ENCODE measurements at places on chromosomes 7 and 10.

GRCh38 chr10:62554632-62555199 lies 180.5 kb downstream of the ZNF365 start:
- no peak for DNase-seq

GRCh38 chr7:27759491-27759890 lies 19.5 kb downstream of the TAX1BP1 start:
- DNase-seq, result no peak

- no peak for DNase-seq
Measured at GRCh38 chr7:1200045-1200444, 32.6 kb upstream of the UNCX start.

GRCh38 chr10:110459600-110459999 lies 38.1 kb upstream of the DUSP5 start:
- no peak for DNase-seq

- no peak for DNase-seq
Measured at GRCh38 chr7:79820387-79820786, 314.2 kb upstream of the GNAI1 start.

- DNase-seq, result no peak
Measured at GRCh38 chr7:158997110-158997453, 140.7 kb downstream of the DYNC2I1 start.

DNA sequence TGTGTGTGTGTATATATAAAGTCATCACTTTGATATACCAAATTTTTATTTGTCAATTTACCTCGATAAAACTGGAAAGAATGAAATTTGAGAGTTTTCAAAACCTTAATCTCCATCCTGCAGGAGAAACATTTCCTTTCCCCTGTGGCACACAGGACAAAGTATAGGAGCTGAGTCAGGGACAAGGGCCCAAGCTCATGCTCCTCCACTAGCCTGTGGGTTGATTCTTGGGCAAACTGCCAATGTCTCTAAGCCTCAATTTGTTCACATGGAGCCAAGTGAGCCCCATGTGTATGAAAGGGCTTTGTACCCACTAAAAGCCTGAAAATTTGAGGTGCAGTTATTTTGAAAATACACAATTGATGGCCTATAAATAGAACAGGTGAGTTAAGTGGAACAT lies 60.3 kb upstream of the IL6 start:
- DNase-seq, result no peak
